ENCODE measurements at places on chromosomes 11 and 22. TPM values are rescaled to one million over a fixed set of nuclear protein-coding genes. Genes with fewer than 3 reads are reported as not detected.

- H3K36me3 ChIP-seq: peaks cover 2% of the 10 kb centered on the region
- no peak overlapping the region for H3K27ac ChIP-seq
- no peaks in the 10 kb centered on the region for H3K27me3 ChIP-seq
- H3K4me3 ChIP-seq: no peak overlapping the region
Measured at GRCh38 chr11:126403022-126403581, 47.6 kb downstream of the ST3GAL4 start.

The OR4D5 gene
- not detected for total RNA-seq

The RFPL3 gene
- total RNA-seq: not detected

DNA sequence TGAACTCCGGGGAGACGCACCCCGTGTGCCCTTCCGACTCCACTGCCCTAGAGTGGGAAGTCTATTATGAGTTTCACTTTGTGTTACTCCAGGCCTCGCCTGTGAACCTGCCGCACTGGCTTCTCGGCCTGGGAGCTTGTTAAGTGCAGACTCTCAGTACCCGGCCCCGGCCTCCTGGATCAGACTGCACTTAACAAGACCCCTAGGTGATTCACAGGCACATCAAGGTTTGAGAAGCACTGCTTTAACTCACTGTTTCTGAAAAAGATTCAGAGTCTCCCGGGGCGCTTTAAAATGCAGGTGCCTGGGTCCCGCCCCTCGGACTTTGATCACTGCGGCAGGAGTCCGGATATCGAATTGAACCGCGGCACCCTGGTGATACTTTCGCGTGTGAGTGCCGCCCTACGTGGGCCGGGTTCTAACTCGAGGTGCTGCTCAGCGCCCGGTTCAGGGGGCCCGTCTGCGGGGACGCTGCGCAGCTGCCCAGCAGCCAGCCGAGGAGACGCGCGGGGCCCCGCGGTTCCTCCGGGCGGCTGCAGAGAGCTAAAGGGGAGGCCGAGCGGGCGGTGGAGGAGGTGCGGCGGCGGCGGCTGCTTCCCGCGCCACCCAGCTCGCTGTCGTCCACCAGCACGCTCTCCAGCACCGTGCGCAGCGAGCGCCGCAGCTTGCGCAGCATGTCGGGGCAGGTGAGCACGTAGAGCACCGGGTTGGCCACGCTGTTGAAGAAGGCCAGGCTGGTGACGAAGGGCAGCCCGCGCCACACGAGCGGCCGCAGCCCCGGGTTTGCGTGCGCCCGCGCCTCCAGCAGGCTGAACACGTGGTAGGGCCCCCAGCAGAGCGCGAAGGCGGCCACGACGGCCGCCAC lies 3.4 kb downstream of the PTGDR2 start:
- no peak overlapping the region for H3K4me3 ChIP-seq
- H3K27me3 ChIP-seq: no peaks in the 10 kb centered on the region
- H3K36me3 ChIP-seq: no peaks in the 10 kb centered on the region
- no peaks in the 10 kb centered on the region for H3K4me1 ChIP-seq
